Stimulated activated memory B cell treated with anti-CD40 and anti-IgM and Interleukin-4, amounts not matched to agents 10 μg/mL and 1 μg/mL and 100 μg/mL, for 72 hours (primary cell): ENCODE measurements at places on chromosomes 3 and 15.

DNA sequence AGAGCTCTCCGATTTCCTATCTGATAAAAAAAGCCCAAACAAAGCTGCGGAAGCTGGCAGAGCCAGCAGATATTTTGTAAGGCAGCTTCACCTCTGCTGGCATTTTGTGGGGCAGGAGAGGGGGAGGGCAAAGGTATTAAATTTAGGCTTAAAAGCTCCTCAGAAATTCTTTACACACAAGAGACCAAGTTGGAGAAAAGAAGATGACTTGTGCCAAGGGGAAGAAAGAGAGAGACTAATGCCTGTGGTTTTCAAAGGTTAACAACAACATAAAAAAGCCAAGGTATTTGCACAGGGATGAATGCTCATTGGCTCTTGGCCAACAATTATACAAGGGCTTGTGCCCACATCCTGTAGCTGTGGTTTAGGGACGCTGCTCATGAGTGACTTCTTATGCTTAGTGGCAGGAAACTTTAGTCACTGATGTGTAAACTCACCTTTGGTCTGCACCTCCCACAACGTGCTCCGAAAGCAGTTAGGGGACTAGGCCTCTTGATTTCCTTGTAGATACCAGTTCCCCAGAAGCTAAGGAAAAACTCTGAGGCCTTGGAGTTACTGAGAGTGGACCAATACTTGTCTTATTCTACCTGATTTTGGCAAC, 152.9 kb downstream of the TPRG1 start:
- peak; percentile 99 for ATAC-seq

DNA sequence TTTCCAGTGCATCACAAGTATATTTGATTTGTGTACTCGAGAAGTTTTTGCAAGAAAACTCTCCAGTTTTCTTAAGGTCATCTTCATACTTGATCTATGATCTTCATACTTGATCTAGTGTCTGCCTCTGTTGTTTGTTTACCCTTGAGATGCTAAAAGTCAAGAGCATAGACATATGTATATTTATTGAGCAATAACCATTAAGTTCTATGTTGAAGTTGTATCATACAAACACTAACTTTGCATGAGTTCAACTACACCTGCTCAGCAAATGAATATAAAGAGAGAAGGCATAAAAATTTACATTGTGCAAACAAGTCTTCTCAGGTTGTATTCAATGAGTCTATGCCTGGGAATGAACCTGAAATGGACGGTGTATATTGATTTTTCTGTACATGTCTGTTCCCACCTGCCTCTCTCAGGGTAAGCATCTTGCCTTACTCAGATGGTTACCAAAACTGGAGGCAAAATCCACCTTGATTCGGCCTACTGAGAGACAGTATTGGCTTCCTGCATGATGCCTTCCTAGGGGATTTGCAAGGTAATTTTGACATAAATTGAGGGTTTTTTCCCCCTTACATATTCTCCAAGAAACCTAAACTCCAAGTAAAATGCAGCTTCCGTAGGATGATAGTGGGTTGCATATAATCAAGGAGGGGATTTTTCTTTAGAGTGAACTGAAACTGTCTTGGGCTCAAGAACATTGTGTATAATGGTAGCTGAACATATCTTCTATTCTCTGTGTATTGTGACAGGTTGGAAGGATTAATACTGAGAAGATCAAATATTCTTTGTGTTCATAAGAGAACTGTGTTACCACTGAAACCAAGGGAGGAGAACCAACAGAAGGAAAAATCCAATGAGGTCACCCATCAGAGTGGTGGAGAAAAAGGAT, 110.4 kb downstream of the FILIP1L start:
- peak; percentile 55 for ATAC-seq

DNA sequence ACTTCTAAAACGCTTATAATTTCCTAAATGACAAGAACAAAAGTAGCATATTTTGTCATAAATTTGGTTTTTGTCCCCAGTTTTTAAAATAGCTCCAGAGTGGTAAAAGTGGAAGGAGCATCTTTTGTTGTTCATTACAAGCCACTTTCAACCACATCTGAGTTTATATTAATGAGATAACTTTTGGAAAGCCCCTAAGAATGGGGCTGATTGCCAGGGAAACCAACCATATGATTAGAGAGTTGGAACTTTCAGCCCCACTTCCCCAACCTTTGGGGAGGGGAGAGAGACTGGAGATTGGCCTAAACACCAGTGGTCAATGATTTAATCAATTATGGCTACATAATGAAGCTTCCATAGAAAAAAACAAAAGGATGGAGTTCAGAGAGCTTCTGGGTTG, 57.4 kb downstream of the CPA3 start:
- no peak for ATAC-seq

DNA sequence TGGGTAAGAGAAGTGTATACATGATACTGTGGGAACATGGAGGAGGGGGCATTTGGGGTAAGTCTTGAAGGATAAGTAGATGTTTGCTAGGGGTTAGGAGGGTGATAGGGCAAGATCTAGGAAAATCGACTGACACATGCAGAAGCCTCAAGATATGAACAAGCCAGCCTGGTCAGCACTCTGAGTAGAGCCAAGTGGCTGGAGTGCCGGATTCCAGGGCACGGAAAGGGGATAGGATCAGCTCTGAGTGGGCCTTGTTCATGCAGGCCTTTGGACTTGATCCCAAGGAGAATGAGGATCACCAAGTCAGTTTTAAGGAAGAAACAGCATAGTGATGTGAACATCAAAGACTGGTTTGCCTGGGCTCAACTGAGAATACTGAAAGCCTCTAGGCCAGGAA, 24.3 kb upstream of the MANF start:
- ATAC-seq: no peak

GRCh38 chr15:66102563-66103292, 150.8 kb downstream of the MEGF11 start:
- no peak for ATAC-seq

DNA sequence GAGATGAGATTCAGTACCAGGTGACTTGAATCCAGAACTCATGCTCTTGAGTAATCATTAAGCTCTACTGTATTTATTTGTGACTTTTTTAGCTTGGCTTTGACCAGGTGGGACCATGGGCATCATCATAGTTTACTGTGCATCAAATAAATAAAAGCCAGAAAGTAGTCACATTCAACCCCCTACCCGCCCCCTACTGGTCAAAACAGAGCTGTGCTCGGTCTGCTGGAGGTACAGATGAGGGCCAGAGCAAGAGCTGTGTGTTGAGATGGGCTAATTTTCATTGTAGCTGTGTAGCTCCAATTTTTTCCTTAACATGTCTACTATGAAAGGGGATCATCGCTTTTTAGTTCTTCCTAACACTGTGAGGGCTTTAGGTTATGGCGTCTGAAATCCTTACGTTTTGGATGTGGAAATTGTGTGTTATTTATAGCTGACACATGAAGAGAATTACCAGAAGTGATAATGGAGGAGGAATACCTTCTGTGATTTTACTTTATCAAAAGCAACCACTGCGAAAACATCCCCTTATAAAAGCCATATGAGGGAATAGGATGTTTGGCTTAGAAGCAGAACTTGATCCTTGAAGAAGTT, 375.1 kb downstream of the PTPRG start:
- ATAC-seq: no peak

DNA sequence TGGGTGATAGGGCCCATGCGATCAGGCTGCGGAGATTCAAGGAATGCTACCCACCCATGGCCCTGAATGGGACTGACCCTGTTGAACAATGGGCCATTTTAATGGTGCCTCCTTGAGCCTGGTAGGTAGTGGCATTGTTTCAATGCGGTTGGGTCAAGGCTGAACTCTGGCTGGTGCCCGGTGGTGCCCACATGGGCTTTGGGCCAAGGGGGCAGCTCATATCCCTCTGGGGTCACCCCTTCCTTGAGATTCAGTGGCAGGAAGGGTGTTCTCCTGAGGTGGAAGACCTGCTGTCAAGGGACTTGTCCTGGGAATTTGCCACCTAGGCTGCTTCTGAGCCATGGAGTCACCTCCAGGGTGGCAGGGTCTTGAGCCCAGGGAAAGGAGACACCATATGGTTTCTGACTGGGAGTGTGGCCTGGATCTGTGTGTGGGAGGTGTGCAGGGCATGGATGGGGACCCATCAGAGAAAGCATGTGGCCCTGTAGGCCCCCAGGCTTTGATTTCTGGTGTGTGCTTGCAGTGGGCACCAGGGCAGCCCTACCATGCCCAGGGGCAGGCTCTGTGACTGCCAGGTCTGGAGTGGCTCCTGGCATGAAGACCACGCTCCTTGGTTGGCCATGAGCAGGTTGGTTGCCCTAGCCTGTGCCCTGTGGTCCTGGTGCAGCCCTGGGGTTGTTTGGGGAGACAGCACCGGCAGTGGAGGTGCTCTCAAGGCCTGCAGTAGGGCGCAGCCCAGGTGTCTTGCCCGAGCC, 199.9 kb downstream of the UBE3A start:
- no peak for ATAC-seq

DNA sequence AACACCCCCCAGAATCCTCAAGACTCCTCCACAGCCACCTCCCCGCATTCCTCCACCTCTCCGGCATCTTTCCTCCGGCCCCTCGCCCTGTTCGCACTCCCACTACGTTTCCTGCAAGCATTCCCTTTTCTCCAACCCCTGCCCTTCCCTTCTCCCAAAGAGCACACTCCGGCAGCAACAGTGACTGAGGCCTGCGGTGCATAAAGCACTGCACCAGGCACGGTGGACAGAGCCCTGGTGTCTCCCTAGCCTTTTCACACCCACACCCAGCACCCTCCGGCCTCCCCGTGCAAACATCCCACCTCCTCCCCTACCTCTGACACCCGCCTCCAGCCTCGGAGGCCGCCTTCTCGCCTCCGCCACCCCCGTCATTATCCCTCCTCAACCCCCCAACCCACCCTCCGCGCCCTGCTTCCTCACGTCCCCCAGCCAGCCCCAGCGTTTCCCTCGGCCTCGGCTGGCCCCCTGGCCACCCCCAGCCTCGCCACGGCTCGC, 577 bp downstream of the ZNF148 start:
- peak; percentile 56 for ATAC-seq

DNA sequence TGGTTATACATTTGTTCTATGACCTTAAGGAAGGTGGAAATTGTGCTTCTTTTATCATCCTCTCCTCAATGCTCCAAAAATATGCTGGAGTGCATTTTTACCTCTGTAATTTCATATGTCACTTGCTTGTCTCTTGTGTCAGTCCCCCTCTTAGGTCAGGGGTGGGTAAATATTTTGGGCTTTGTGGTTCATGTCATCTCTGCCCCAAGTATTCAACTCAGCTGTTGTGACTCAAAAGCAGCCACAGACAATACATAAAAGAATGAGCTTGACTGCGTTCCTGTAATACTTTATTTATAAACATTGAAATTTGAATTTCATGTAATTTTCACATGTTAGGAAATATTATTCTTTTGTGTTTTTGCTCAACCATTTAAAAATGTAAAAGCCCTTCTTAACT, 60.4 kb upstream of the SLC24A5 start:
- no peak for ATAC-seq

- ATAC-seq: no peak
Measured at GRCh38 chr15:62858343-62858742, 184.2 kb upstream of the TPM1 start.

DNA sequence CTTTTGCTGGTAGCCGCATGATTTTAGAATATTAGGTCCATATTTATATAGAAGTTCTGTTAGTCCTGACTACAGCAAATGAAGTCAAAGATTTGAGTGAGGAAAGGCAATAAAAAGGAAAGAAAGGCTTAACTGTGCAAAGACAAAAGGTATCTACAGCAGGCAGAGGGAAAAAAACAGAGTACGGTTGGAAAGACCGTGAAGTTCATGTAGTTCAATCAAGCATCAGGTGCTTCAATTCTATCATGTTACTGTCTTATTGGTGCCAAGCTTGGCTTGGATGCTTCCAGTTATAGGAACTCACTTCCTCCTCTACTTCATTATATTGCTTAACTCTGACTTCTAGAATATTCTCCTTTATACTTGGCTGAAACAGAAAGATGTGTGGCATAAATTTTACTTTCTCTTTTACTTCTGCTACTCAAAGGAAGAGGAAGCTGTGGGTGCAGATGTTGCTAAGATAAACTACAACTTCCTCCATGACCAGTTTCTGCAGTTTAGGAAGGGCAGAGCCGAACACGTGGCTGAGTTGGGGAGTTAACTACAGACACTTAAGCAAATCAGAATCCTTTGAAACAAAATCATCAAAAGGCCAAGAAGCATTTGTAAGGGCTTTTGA, 72.6 kb upstream of the ZBED2 start:
- ATAC-seq: peak; percentile 100

DNA sequence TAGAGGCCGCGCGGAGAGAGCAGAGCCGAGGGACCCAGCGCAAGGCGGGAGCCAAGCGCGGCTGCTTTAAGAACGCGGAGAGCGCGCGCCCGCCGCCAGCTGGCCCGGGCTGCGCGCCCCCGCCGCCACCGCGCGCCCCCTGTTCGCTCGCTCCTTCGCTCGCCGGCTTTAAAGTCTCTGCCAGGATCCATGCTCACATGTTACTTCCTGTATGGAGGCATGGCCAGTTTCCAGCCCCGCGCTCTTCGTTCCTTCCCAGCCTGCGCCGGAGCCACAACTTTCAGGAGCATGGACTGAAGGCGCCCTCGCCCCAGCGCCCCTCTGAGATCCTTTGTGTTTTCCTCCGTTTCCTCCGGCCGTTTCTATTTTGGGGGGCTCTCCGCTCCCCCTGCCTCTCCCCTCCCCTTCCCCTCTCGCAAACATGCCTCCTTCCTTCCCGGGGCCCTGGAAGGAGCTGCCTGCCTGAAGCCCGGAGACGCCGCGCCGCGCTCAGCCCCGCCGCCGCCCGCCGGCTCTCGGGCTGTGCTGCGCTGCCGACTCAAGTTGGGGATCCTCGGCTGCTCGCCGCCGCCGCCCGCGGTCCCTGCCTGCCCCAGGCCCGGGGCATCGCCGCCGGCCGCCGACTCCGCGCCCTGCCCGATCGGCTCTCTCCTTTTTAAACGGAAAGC, at the start of gene PTPRG:
TSS of gene PTPRG (plus strand) at position 198 of the 668 bp plus-strand sequence. CDS start 717 bp downstream, outside the sequence.
- ATAC-seq: peak; percentile 71

DNA sequence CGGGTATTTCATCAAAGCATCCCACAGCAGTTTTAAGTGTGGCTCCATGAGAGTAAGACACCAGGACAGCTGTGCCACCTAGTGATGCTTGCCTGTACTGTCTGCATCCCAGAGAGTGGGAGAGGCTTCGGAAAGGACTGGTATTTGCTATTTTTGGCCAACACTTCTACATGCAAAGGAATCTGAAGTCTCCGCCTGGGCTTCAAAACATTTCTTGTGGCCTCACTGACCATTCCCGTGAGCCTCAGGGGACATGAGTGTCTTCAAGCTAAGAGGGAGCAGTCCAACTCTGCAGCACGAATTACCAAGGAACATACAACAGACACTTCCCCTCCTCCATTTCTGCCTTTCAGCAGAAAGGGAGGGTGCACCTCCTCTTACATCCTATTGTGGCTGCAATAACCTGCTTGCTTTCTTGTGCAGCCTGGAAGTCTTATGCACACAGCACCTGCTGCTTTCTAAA, 177.5 kb downstream of the RORA start:
- no peak for ATAC-seq
